Osteoblast (primary cell): ENCODE measurements at places on chromosomes 1 and 21. TPM values are rescaled to one million over a fixed set of nuclear protein-coding genes. Genes with fewer than 3 reads are reported as not detected.

The ADORA1 gene
- 4.0 and 9.1 TPM in 2 replicates for total RNA-seq

The LCE2B gene
- not detected in 2 replicates for total RNA-seq

The RGS4 gene
- total RNA-seq: 130 and 142 TPM in 2 replicates

The RPE65 gene
- not detected in 2 replicates for total RNA-seq

The C21orf58 gene
- 2.2 and 3.2 TPM in 2 replicates for total RNA-seq

The HHIPL2 gene
- 0.72 and 0.88 TPM in 2 replicates for total RNA-seq

The GFI1 gene
- under 0.01 TPM in 1 of 2 replicates, not detected in the other for total RNA-seq

The APCS gene
- not detected in 2 replicates for total RNA-seq

The POU3F1 gene
- total RNA-seq: under 0.01 TPM in 2 replicates

The FLG2 gene
- not detected in 2 replicates for total RNA-seq

The SMIM34 gene
- 0.29 TPM in 1 of 2 replicates, not detected in the other for total RNA-seq

The FMO3 gene
- total RNA-seq: 44.5 and 63.9 TPM in 2 replicates

The FCRL6 gene
- total RNA-seq: not detected in 2 replicates

The RORC gene
- total RNA-seq: not detected in 2 replicates

The RGS13 gene
- total RNA-seq: not detected in 2 replicates

The TDRD5 gene
- total RNA-seq: not detected in 2 replicates

The GJB3 gene
- total RNA-seq: not detected in 2 replicates

The LRRC41 gene
- total RNA-seq: 103 and 104 TPM in 2 replicates

The EPHB2 gene
- total RNA-seq: 8.7 and 14.7 TPM in 2 replicates

The IFT25 gene
- 21.7 and 22.7 TPM in 2 replicates for total RNA-seq

The C1orf167 gene
- under 0.01 TPM in 1 of 2 replicates, not detected in the other for total RNA-seq

The CELA2B gene
- 0.36 TPM in 1 of 2 replicates, not detected in the other for total RNA-seq

The CLDN14 gene
- 0.29 and 0.36 TPM in 2 replicates for total RNA-seq

The FAM163A gene
- total RNA-seq: not detected in 2 replicates

The NHLH2 gene
- not detected in 2 replicates for total RNA-seq

The CFAP45 gene
- 0.29 and 0.36 TPM in 2 replicates for total RNA-seq

The ZFP69 gene
- 3.6 and 4.4 TPM in 2 replicates for total RNA-seq
